ENCODE measurements at places on chromosomes 2 and 18. TPM values are rescaled to one million over a fixed set of nuclear protein-coding genes. Genes with fewer than 3 reads are reported as not detected.

SP140L gene
- 3.4 TPM for total RNA-seq

DHRS9 gene
- 3.2 TPM for total RNA-seq

DYSF gene
- 0.50 TPM for total RNA-seq

NEB gene
- total RNA-seq, result 0.20 TPM

ATP8B1 gene
- 6.8 TPM for total RNA-seq

ERCC3 gene
- total RNA-seq, result 42.6 TPM

DDX18 gene
- total RNA-seq, result 66.2 TPM

ADRA2B gene
- total RNA-seq, result 0.09 TPM
